Kidney capillary endothelial cell (primary cell): ENCODE measurements at places on chromosomes 4 and X.
A peak's percentile ranks its signal among the peaks of the same experiment; 100 is the strongest.

- no peak for DNase-seq
Measured at GRCh38 chr4:121758925-121759568, 5.9 kb downstream of the SMIM43 start.

DNA sequence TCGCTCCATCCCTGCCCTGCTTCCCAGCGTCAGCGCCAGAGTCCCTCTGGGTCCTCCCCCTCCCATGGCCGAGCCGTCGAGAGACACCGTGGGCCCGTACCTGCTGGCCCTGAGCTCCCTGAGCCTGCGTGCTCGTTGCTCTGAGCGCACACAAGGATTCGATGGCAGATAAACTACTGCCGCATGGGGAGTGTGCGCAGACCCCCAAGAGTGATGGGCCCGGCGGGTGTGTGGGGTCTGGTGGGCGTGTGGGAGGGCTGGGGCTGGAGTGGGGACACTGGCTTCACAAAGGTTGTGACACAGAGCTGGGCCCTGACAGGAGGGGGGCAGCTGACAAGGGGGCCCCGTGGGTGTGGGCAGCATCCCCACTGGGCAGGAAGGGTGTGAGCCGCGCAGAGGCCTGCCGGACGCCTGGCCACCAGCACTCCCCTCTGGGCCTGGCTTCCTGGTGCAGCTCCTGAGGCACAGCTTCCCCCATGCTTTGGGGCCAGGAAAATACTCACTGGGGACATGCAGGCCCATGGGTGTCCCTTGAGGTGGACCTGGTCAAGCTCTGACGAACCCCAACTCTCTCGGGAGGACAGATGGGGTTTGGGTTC is 4.8 kb upstream of the RGS12 start:
- no peak for DNase-seq

GRCh38 chrX:74506317-74507115 is 85.2 kb downstream of the SLC16A2 start:
- no peak for DNase-seq

DNA sequence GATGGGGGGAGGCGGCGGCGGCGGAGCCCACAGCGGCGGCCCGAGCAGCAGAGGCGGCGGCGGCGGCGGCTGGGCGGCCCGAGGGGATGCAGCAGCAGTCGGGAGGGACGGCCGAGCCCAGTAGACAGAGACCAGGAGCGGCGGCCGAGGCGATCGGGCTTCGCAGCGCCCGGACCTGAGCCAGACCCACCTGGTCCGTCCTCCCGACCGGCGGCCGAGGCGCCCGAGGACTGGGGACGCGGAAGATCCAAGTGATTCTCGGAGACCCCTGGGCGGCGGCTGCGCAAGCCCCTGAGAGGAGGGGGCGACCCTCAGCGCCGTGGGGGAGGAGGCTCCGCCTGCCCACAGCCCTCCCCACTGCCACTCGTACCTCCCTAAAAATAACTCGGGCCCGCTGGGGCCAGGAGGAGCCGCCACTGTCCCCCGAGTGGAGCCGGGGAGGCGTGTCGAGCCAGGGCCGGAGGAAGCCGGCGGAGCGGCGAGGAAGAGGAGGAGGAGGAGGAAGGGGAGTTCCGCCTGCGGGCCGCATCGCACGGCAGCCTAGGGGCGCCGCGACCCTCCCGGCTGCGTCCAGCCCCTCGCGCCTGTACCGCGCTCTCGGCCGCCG is 608 bp downstream of the RAPGEF2 start:
- peak; percentile 11 for DNase-seq

- DNase-seq: no peak
Measured at GRCh38 chr4:38455092-38455862, 208.7 kb upstream of the KLF3 start.

DNA sequence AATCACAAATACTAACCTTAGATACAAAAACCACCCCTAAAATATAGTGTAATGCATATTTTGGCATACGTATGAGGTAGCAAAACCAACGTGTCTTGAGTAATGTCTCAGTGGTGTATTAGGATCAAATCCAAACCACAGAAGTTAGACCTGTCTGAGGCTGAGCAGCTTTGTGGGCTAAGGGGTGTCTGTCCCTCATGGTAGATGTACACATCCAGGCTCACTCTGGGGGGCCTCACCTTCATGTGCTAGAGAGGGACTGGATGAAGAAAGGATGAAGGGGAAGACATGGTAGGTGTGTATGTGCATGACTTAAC is 188.0 kb upstream of the TBC1D9 start:
- DNase-seq: no peak

DNA sequence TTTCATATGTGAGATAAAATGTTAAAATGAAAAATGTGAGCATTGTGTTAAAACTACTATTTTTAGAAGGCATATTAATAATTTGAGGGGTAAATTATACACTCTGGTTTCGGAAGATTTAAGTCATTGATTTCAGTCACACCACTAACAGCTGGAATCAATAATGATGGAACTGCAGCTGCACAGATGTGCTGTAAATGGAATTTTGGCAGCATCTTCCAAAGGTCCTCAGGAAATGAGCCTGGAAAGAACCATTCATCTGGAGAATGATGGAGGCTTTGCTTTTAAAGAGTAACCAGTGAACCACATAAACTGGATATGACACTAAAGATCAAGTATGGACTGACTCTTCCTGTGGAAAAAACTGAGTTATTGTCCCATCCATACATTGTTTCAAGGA is 759.0 kb upstream of the EPHA5 start:
- no peak for DNase-seq

- DNase-seq: no peak
Measured at GRCh38 chr4:94758700-94759399, 1.1 kb downstream of the BMPR1B start.
